ENCODE measurements at places on chromosomes 13 and 19. TPM values are rescaled to one million over a fixed set of nuclear protein-coding genes. Genes with fewer than 3 reads are reported as not detected.

GRCh38 chr19:54029930-54030490, 33.7 kb downstream of the VSTM1 start:
- DNase-seq = peak; percentile 46

The MISP gene
- not detected for total RNA-seq

The CGB2 gene
- total RNA-seq = not detected

The IZUMO2 gene
- not detected for total RNA-seq

The TRPC4 gene
- total RNA-seq = 15.3 TPM

Data from HFFc6 (cell line).